ENCODE measurements at places on chromosomes 7 and 10. TPM values are rescaled to one million over a fixed set of nuclear protein-coding genes. Genes with fewer than 3 reads are reported as not detected.

DNA sequence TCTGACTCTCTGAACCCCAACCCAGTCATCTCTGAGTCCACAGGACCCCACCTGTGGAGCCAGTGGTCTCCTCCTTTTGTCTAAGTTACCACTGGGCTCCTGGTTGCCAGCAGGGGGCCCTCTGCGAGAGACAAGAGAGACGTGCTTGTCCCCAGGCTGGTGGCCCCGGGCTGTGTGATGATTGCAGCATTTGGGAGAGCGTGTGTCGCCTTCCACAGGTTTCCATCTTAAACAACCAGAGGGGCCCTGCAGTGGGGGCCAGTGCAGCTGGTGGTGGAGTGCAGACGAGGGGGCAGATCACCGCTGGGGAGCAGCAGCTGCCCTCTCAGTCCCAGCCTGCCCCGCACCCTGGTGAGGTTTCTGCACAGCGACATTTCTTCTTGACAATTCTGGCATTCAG lies 122.4 kb upstream of the PPP2R2D start:
- H3K4me3 ChIP-seq: no peak overlapping the region
- H3K36me3 ChIP-seq: no peaks in the 10 kb centered on the region
- H3K27me3 ChIP-seq: no peaks in the 10 kb centered on the region
- H3K4me1 ChIP-seq: no peaks in the 10 kb centered on the region

GRCh38 chr7:46220066-46220630 lies 299.1 kb upstream of the IGFBP3 start:
- no peaks in the 10 kb centered on the region for H3K4me1 ChIP-seq
- H3K27me3 ChIP-seq: no peaks in the 10 kb centered on the region
- no peak overlapping the region for H3K27ac ChIP-seq
- no peak overlapping the region for H3K4me3 ChIP-seq
- peak; percentile 69 for DNase-seq

- no peaks in the 10 kb centered on the region for H3K36me3 ChIP-seq
- peaks cover 8% of the 10 kb centered on the region for H3K27me3 ChIP-seq
- H3K27ac ChIP-seq: peak overlapping the region; percentile 72
- peaks cover 21% of the 10 kb centered on the region for H3K4me1 ChIP-seq
- H3K4me3 ChIP-seq: no peak overlapping the region
Observed at GRCh38 chr7:128831994-128832879, 2.0 kb downstream of the FLNC start.

GRCh38 chr7:45969940-45970339 lies 48.9 kb upstream of the IGFBP3 start:
- H3K27me3 ChIP-seq: no peaks in the 10 kb centered on the region
- no peak overlapping the region for H3K27ac ChIP-seq
- H3K4me1 ChIP-seq: no peaks in the 10 kb centered on the region
- no peaks in the 10 kb centered on the region for H3K36me3 ChIP-seq
- DNase-seq: no peak
- no peak overlapping the region for H3K4me3 ChIP-seq

DNA sequence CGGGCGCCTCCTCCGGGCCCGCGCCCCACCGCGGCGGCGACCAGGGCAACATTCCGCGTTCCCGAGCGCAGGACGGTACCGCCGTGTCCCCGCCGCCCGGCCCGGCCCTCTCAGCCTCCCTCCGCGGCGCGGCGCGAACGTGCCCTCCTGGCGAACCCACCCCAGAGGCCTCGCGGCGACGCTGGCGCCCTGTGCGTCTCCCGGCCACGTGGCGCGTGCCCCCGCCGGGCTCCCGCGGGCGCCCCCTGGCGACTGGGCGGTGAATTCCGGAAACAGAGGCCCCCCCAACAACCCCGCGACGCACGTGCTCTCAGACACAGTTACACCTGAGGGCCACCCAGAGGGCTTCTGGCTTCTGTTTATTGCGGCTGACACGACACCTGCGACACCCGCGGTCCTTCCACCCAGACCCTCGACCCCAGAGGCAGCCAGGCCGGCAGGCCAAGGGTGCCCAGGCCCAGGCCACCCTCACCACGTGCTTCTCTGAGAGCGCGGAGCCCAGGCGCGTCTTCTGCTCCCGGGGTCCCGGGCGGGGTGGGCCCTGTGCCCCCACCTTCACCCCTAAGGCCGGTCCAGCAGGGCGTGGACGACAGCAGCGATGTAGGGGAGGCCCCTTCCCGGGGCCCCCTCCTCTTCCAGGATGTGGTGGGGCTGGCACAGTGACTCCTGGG lies at the start of gene SAP25:
SAP25 (minus strand) TSS at position 210 of the 671 bp plus-strand sequence; CDS start at position 52, 158 bp downstream.
- H3K4me1 ChIP-seq: peaks cover 27% of the 10 kb centered on the region
- H3K4me3 ChIP-seq: no peak within 1 kb of the TSS
- no peak within 1 kb of the TSS for H3K27ac ChIP-seq
- DNase-seq: no peak
- no peaks in the 10 kb centered on the region for H3K36me3 ChIP-seq
- no peaks in the 10 kb centered on the region for H3K27me3 ChIP-seq

DOCK4 gene
- total RNA-seq: 52.8 TPM

DNA sequence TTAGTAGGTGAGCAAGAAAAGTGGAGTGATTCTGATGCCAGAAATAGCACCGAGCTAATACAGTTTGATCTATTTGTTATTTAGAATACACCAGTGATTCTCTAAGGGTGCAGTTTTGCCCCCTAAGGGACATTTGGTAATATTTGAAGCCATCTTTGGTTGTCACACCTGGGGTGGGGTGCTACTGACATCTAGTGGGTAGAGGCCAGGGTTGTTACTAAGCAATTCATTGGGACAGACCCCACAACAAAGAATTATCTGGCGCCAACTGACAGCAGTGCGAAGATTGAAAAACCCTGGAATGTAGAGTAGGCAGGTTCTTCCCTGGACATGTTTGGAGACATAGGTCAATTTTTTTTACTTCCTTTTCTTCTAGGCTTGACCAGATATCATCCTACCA lies 14.6 kb downstream of the PALS2 start:
- no peaks in the 10 kb centered on the region for H3K4me1 ChIP-seq
- H3K36me3 ChIP-seq: no peaks in the 10 kb centered on the region
- DNase-seq: peak; percentile 49
- H3K27me3 ChIP-seq: no peaks in the 10 kb centered on the region
- no peak overlapping the region for H3K4me3 ChIP-seq
- H3K27ac ChIP-seq: no peak overlapping the region

DNA sequence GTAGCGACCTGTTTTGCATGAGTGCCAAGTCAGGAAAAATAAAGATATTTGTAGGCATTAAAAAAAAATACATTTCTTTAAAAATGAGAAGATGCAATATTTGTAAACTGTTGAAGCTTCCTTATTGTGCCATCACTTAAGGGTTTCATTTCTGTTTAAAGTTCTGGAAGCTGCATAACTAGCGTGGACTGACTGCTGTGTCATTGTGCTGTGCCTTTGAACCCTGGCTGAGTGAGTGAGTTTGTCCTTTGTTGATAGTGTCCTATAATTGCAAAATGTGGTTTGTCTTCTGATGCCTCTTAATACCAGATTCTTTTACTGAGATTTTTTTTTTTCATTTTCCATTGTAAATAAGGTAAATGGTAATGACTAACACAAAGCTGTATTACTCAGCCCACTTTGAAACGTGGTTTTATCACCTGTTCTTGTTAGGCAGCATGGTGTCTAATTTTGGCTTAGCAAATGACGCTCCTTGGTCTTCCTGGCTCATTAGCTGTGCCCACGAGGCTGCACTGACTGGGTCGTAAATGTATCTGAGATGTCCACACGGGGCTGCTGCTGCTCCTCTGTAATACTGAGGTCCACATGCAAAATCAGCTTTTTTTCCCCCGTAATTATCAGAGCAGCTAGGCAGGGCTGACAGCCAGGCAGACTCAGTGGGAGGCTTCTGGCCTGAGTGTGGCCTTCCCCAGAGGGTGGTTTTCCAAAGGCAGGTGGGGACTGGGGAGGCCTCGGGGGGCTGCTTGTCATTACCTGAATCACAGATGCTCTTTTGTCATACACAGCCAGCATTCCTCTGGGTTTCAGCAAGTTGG lies 14.8 kb downstream of the ZSCAN25 start:
- H3K36me3 ChIP-seq: no peaks in the 10 kb centered on the region
- no peak for DNase-seq
- no peak overlapping the region for H3K4me3 ChIP-seq
- H3K27ac ChIP-seq: no peak overlapping the region
- no peaks in the 10 kb centered on the region for H3K4me1 ChIP-seq

- peaks cover 18% of the 10 kb centered on the region for H3K4me1 ChIP-seq
- no peak for DNase-seq
- H3K27ac ChIP-seq: no peak overlapping the region
- no peaks in the 10 kb centered on the region for H3K27me3 ChIP-seq
- H3K4me3 ChIP-seq: no peak overlapping the region
Observed at GRCh38 chr10:21176934-21177480, 279.9 kb upstream of the NEBL start.

DNA sequence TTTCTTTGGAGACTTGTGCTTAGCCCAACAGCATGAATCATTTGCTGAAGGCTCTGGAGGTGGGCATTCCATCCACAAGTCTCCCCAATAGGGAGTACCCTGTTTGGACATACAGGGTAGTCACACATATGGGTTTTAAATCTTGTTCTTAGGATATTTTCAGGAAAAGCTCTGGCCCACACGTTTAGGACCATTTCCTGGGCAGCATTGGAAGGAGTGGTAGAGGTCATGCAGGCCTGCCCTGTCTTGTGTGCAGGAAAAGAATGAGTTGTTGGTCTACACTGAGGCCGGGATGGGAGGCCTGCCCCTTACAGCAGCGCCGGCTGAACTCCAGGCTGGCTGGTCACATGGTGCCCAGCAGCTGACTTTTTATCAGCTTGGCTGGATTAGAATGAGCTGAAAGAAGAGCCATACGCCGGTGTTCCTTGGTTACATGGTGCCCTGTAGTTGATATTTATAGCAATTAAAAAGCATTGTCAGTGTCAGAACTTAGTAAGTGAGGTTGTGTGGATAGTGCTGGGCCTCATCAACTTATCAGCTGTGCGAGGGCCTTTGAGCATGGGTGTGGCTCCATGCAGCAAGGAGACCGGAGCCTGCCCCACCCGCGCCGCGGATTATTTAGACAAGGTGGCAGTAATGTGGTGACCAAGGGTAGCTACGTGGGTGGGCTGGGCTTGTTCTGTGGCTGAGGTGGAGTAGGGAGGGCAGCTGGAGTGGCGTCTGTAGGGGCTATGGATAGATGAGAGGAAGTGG lies 28.6 kb downstream of the OGDH start:
- no peaks in the 10 kb centered on the region for H3K27me3 ChIP-seq
- no peaks in the 10 kb centered on the region for H3K36me3 ChIP-seq
- H3K4me3 ChIP-seq: no peak overlapping the region
- H3K27ac ChIP-seq: peak overlapping the region; percentile 91
- DNase-seq: no peak

DNA sequence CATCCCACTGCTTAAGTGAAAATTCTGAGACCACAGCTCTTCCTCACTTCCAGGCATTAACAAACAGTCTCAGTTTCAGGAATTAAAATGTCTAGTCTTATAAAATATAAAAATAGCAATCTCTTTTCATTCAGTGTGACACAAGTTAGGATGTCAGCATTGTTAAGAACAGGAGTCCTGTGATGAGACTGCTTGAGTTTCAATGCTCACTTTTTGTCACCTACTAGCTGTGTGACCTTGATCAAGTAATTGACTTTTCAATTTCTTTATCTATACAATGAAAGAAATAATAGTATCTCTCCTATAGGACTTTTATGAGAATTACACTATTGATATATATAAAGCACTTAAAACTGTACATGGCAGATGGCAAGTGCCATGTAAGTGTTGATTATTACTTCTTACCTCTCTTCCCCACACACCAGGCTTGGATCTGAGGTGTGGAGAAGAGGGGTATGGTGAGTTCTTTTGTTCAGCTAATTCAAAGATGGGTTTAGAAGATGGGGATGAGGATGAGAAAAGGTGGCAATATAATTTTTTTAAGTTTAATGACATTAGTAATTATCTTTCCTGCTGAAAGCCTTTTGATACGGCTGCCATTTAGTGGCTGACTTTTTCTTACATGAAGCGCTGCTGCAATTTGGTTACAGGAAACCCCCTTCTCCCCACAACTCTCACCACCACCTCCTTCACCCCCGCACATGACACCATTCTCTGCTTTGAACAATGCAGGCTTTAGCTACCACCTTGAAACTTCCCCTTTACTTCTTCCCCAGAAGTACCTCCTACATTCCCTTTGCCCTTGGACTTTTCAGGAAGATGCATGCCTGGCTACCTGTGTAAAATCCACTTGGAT lies 20.8 kb upstream of the HYAL4 start:
- no peaks in the 10 kb centered on the region for H3K4me1 ChIP-seq
- no peak for DNase-seq
- H3K27me3 ChIP-seq: no peaks in the 10 kb centered on the region
- H3K4me3 ChIP-seq: no peak overlapping the region
- H3K27ac ChIP-seq: no peak overlapping the region

- no peak overlapping the region for H3K27ac ChIP-seq
- DNase-seq: no peak
- peaks cover 26% of the 10 kb centered on the region for H3K4me1 ChIP-seq
- H3K4me3 ChIP-seq: peak overlapping the region; percentile 45
- H3K36me3 ChIP-seq: no peaks in the 10 kb centered on the region
Observed at GRCh38 chr7:15685358-15686294, 857 bp downstream of the MEOX2 start.

DNA sequence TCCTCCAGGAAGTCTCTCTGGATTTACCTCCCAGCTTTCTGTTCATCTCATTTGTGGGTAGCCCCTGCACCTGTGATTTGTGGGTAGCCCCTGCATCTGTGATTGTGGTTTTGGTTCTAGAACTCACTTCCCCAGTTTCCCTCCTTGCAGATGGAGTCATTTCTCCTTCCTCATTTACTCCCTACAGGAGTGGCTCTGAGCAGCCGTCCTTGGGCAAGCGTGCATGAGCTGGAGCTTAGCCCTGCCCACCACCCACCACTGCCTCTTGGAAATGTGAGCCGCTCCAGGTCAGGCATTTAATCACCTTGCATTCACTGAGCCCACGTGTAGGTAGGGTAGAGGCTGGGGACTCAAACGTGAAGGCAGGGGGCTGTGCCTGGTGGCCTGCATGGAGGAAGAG lies 8.2 kb downstream of the COL26A1 start:
- DNase-seq: no peak
- no peaks in the 10 kb centered on the region for H3K4me1 ChIP-seq
- H3K27ac ChIP-seq: no peak overlapping the region
- no peak overlapping the region for H3K4me3 ChIP-seq
- H3K36me3 ChIP-seq: no peaks in the 10 kb centered on the region

- H3K36me3 ChIP-seq: no peaks in the 10 kb centered on the region
- no peak overlapping the region for H3K4me3 ChIP-seq
- H3K27me3 ChIP-seq: no peaks in the 10 kb centered on the region
Observed at GRCh38 chr10:11698691-11699549, 43.3 kb upstream of the ECHDC3 start.

- peaks cover 2% of the 10 kb centered on the region for H3K4me1 ChIP-seq
- no peaks in the 10 kb centered on the region for H3K36me3 ChIP-seq
- DNase-seq: no peak
- H3K27ac ChIP-seq: no peak overlapping the region
- no peaks in the 10 kb centered on the region for H3K27me3 ChIP-seq
Observed at GRCh38 chr7:1181640-1182039, 21.6 kb upstream of the ZFAND2A start.

MBL2 gene
- total RNA-seq: not detected

BAMBI gene
- total RNA-seq: 2.5 TPM

RADIL gene
- total RNA-seq: 16.5 TPM

FANK1 gene
- total RNA-seq: 3.5 TPM

OR6B1 gene
- total RNA-seq: not detected

NYAP1 gene
- total RNA-seq: 0.38 TPM

DNA sequence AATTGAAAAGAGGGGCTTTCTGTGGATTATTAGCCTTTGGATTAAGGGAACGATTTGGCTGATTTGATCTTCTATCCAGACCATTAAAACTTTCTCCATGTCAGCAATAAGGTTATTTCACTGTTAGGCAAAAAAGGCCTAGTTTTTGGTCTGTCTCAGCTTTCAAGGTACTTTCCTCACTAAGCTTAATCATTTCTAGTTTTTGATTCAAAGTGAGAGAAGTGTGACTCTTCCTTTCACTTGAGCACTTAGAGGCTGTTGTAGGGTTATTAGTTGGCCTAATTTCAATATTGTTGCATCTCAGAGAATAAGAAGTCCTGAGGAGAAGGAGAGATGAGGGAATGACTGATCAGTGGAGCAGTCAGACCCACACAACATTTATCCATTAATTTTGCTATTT lies 596.0 kb upstream of the TPK1 start:
- H3K27me3 ChIP-seq: no peaks in the 10 kb centered on the region
- DNase-seq: no peak
- H3K4me1 ChIP-seq: no peaks in the 10 kb centered on the region

Measured in Peyer's patch (tissue), 4 donors.